Activated CD4-positive, alpha-beta T cell treated with anti-CD3 and anti-CD28 coated beads for 36 hours (primary cell): ENCODE measurements at places on chromosomes 2 and 18. TPM values are rescaled to one million over a fixed set of nuclear protein-coding genes. Genes with fewer than 3 reads are reported as not detected.

GRCh38 chr2:137192366-137193310 lies 427.3 kb downstream of the THSD7B start:
- no peak for DNase-seq

GRCh38 chr2:229947544-229947943 lies 25.2 kb downstream of the FBXO36 start:
- DNase-seq = no peak

- no peak for DNase-seq
Observed at GRCh38 chr18:48826806-48827205, 124.0 kb downstream of the SMAD7 start.

GRCh38 chr2:39266139-39266805 lies 22.5 kb upstream of the CDKL4 start:
- DNase-seq = peak; percentile 15

- no peak for DNase-seq
Observed at GRCh38 chr2:141058556-141058955, 1072.3 kb downstream of the LRP1B start.

The APOB gene
- total RNA-seq = not detected

The NPPC gene
- 0.35 TPM for total RNA-seq

The GREB1L gene
- not detected for total RNA-seq

The CYS1 gene
- total RNA-seq = not detected

The C2orf66 gene
- total RNA-seq = 0.25 TPM

The UGT1A8 gene
- total RNA-seq = not detected

The UGT1A10 gene
- not detected for total RNA-seq
